ENCODE measurements at places on chromosomes 6 and 20.

GRCh38 chr20:13041574-13042457 lies 33.0 kb downstream of the SPTLC3 start:
- DNase-seq = no peak

DNA sequence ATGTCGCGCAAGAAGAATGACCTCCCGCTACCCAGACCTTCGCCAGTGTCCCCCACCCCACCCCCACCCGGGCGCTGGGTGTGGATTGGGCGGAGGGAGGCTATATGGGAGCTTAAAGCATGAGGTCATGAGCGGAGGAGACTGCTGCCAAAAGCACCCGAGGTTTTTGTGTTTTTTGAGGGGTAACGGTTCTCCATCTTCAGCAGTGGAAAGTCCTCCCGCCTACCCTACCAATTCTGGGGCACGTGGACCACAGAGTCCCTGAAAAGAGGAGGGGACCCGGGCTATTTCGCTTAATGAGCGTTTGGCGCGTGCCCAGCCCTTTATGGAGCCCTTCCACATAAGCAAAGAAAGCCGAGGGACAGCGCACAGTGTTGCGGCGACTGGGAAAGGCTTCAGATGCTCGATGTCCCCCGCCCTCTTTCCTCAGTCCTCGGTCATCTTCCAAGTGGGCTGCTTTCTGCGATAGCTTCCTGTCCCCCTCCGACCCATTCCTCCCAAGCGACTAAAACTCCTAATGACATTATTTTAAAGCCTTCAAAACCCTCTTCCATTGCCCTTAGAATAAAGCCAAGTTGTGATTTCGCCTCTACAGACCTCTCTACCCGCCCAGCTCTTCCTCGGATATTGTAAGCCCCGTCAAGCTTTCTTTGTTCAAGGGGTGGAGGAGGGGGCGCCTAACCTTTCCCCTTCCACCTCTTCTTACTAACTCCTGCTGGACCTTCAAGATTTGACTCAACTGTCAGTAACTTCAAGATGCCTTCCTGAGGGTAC lies 2.1 kb upstream of the TRERF1 start:
- no peak for DNase-seq

GRCh38 chr6:2900821-2901644 lies 2.1 kb downstream of the SERPINB9 start:
- no peak for DNase-seq

DNA sequence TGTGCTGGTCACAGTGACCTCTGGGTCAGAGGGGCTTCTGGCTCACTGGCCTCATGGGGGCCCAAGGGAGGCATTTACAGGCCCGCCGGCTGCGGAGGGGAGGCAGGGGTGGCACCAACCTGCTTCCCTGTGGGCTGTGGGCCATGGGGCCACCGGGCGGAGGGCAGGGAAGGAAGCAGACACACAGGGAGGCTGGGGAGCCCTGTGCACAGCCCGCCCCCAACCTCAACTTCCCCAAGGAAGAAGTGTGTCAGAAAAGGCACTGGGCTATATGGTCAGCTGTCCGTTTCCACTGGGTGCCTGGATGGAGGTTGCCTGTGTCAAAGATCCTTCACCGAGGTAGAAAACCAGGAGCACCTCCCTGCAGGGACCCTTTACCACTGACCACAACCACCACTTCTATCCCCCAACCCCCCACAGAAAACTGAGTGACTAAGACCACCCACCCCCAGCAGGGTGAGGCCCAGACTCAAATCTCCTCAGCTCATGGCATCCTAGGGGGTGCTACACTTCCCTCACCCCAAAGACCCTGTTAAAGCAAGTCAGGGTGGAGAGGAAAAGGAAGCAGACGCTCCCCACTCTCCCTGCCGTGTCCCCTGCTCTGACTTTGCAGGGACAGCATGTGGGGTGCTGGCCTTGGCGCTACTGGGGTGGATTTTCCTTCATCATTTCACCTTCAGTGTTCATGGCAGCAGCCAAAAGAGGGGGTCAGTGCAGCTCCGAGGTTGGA lies 5.6 kb downstream of the CST3 start:
- no peak for DNase-seq

GRCh38 chr20:33553516-33553915 lies 63.6 kb downstream of the CBFA2T2 start:
- DNase-seq = no peak

DNA sequence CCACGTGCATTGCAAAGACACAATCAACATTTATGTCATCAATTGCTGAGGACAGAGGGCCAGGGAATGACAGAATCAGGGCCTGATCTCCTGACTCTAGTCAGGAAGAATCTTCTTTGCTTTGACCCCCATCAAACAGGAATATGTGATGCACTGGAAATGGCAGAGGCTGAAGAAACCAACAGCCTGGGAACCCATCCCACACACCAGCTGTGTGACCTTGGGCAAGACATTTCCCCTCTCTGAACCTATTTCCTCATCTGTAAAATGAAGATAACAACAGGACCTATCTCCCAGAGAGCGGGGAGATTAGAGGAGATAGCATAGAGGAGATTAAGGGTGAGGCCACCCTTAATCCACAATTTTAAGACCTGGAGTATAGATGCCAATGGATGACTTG lies 1.5 kb downstream of the HNF4A start:
- DNase-seq = no peak

DNA sequence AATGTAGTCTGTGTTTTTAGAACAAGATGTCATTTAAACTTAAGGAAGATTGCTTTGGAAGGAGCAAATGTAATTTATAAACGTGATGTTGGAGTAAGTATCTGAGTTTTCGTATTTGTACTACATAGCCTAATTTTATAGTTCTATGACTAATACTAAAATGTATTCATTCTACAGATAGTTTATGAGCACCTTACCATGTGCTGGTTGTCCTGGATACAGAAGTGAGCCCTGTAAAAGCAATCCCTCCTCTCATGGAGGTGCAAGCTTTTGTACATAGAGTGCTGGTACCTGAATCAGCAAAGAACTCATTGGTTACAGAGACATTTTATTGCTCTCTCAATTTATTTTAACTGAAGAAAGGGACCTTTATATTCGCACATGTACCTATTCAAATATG lies 27.1 kb downstream of the TBPL1 start:
- no peak for DNase-seq

GRCh38 chr20:45857882-45858216 lies 435 bp downstream of the ZSWIM3 start:
- no peak for DNase-seq

DNA sequence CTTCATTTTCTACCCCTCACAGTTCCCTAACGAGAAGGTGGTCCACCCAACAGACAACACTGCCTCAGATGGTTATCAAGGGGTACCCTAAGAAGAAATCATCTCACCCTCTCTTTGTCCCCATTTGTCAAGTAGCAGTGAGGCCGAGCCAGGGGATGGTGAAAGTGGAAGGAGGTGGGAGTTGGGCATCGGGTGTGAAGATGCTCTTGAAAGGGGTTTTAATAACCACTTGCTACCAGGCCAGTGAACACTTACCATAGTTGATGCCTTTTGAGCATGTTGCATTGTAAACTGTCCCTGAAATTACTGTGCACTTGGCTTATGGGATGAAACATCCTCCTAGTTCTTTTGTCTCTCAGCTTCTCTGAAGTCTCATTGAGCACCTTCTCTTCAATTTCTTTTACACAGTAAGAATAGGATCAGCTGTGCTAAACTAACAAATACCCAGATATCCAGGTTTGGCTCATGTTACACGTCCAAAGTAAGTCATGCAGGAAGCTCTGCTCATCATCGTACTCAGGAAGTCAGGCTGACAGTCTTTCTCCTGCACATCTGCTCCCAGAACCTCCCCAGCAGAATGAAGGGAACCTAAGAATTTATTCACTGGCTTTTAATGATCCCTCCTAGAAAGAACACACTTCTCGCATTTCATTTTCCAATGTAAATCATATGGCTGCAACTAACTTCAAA lies 13.3 kb downstream of the HLA-DPB1 start:
- DNase-seq = no peak

- DNase-seq = no peak
Observed at GRCh38 chr20:46694484-46694883, 5.2 kb upstream of the TP53RK start.

DNA sequence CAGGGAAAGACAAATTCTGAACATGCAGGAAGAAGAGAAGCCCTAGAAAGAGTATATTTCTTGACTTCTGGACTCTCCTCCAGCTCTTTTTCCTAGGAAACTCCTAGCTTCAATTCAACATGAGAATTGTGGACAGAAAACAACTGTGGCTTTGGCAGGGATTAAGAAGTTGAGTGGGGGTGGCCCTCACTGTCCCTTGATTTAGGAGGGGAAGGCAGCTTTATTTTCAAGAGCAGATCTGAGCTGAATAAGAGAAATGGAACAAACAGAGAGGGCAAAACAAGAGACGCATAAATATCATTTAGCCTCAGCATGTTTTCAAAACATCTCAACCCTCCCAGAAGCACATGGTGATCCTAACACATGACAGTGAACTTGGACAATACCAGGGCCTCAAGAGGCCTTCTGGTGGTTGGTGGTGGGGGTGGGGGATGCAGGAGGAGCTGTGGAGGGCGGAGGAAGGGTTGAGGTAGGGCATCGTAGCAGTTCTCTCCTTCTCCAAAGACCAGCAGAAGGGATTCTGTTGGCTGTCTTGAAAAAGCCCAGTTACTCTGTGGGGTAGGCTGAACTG lies 21.1 kb upstream of the TAGAP start:
- DNase-seq = no peak

DNA sequence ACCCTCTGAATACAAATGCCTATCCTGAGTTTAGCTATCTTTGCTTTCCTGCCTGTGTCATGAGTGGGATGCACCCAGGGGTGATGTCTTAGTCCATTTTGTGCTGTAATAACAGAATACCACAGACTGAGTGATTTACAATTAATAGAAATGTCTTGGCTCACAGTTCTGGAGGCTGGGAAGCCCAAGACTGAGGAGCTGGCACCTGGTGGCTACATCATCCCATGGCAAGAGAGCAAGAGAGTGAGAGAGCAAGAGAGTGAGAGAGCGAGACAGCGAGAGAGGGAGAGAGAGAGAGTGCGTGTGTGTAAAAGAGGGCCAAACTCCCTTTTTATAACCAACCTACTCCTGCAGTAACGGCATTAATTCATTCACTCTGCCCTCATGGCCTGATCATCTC lies 76.8 kb downstream of the PRDM1 start:
- no peak for DNase-seq

GRCh38 chr6:143844006-143844405 lies 868 bp downstream of the LTV1 start:
- DNase-seq = no peak

DNA sequence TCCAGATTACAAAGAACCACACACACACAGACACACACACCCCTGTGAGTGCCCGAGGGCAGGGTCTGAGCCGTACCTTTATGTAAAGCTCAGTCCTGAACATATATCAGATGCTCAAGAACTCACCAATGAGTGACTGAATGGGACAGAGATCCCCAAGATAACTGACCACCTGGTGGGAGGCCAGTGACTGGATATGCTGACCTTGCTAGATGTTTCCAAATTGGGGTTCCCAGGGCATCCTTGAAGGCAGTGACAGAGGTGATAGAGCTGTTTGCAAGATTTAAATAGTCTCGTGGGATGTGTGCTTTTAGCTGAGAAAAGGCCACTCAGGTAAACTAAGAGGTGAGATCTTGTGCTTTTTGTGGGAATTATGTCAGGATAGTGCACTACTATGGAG lies 39.3 kb downstream of the KCNK17 start:
- DNase-seq = no peak

DNA sequence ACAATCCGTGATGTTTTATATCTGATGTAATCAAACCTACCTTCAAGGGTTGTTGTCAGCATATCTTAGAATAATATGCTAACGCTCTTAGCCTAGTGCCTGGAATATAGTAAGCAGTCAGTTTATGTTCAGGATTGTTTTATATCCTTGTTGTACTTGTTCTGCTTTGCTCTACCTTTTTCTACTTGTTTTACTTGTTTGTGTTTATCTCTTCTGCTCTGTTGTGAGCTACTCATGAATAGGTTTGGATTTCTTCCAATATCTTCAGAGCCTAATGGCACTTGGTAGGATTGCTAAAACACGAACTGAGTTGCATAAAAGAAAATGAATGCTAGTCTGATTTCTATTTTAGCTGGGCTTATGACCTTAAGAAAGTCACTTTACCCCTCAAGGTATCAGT lies 40.1 kb downstream of the DNAH8 start:
- DNase-seq = no peak

DNA sequence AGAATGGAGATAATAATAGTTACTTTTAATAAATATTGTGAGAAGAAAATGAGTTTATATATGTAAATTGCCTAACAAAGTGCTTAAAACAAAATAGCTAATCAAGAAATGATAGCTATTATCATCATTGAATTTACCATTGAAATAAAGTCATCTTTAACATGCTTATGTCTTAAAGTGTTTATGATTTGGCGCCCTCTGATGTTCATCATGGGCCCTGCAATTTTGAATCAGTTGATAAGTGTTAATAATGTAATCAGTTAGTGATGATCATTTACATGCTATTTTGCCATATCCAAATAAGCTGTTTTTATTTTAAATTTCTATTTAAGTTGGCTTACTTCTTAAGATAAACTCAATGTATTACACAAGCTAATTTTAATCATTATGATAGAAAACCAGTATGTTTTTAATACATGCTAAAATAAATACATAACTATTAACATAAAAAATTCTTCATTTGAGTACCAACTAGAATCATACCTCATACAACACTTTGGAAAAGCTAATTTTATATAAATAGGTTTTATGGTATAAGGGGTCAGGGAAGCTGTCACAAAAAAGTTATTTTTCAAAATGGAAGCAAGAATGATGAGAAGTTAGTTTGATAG lies 39.2 kb upstream of the TPD52L1 start:
- DNase-seq = no peak

DNA sequence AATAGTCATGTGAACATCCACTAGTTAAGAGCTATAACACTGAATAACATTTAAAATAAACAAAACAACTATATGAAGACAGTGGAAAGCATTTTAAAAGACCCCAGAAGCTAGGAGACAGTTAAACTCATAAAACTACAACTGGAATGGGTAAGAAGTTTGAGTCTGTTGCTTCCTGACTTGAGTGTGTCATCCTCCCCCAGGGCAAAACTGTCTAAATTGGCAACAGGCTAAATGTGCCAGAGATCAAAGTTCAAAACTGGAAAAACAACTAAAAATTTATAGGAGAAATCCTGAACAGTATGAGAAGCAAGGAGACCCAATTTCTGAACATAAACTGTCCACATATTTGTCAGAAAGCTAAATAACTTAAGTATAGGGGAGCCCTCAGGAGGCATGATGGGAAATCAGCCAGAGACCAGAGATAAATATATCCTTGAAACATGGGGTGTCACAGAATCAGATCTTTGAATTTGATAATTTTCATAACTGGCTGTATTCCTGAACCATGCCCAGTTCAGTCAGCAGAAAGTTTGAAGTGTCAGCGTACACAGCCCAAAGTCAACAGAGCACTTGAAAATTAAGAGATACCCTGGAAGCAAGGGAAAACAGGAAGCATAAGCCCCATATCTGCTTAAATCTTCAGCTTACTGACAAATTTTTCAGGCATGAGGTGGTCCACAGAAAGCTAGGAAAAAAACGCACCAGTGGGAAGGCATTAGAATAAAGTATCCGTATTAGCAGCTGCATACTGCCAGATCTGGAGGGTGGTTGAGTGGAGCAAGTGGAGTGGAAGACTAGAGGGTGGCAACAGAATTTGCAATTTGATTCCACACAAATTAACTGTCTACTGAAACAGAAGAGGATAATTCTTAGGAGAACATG lies 516.1 kb upstream of the MAN1A1 start:
- no peak for DNase-seq
